Activated CD4-positive, alpha-beta T cell treated with anti-CD3 and anti-CD28 coated beads for 1 hour (primary cell): ENCODE measurements at places on chromosomes 13 and 19.

DNA sequence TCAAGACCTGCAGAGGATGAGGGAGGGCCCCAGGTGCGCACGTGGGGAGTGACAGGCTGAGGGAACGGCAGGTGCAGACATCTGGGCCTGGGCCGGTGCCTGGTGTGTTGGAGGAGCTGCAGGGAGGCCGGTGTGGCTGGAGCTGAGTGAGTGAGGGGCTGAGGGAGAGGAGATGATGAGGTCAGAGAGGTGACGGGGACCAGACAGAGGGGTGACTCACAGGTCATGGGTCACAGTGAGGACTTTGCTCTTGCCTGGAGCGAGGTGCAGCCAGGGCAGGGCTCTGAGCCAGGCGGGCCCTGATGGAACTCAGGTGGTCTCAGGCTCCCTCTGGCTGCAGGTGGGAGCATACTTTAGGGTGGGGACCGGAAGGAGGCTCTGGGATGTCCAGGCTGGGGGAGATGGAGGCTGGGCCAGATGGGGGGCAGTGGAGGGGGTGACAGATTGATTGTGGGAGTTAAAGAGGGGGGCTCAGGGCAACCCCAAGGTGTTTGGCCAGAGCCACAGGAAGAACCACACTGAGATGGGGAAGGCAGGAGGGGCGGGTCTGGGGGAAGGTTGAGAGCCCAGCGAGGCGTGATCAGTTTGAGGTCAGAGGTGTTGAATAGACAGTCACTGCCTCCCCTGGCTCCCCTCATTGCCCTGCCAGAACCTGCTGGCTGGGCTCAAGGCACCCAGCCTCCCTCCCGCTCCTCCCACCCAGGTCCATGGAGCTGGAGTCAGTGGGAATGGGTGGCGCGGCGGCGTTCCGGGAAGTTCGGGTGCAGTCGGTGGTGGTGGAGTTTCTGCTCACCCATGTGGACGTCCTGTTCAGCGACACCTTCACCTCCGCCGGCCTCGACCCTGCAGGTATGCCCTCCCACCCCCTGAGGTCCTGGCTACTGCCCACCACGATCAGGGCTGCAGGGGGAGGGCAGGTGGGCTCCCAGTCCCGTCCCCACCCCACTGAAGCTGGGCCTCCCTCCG lies 8.4 kb downstream of the ARHGAP33 start:
- DNase-seq: no peak

DNA sequence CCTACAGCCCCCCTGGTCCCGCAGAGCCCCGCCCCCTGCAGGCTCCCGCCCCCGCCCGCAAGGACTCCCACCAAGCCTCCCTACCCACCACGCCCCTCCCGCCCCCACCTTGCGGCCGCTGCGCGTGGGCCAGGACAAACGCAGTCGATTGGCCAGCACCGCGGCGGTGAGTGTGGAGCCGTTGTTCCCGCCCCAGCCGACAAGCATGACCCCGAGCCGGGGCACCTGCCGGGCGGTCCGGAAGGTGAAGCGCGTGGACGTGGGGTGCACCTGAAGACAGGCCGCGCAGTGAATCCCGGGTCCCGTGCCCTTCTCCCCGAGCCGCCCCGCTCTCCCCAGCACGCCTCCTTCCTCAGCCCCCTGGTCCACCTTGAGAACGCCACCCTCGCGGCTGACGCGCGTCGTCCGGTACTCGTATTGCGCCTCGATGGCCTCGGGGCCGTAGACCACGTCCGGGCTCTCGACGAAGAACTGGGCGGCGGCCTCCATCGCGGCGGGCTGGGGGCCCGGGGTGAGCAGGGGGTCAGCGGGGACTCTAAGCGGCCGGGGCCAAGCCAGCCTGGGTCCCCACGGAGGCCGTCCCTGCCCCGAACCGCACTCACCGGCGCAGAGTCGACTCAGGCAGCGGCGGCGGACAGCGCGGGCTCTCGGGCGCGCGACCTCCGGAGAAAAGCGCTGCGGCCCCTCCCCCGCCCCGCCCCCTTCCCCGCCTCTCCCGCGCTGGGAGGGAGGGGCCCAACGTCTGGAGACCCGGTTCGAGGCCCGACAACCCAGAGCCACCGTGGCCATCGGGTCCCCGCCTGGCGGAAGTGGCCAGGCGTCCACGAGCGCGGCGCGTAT lies at the start of gene ISYNA1:
Gene ISYNA1, minus strand, starts transcription at position 643 of the 840 bp plus-strand sequence. Its CDS starts 154 bp downstream, at position 489.
- no peak for DNase-seq

- DNase-seq: peak; percentile 44
Measured at GRCh38 chr19:18173572-18174288, at the start of gene IFI30. Gene IFI30 (plus strand): TSS chr19:18173813. CDS start chr19:18173842, 29 bp downstream.

DNA sequence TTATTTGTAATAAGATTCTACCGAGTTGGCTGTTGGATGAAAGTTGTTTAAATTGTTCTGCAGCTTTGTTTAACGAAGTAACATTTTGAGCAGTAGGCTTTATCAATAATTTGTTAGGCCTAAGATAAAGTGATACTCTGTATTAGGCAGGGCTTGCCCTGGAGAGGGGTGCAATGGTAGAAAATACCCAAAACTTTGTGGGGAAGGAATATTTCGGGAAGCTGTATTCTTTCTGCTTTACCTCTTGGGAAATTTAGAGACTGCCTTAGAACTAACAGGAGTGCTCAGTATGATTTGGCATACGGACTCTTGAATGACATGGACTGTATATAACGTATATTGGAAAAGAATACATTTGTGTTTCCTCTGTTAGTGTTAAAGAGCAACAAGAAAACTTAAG lies 2.5 kb downstream of the PDS5B start:
- no peak for DNase-seq

GRCh38 chr19:2382530-2383222 lies 22.6 kb downstream of the TMPRSS9 start:
- DNase-seq: no peak

GRCh38 chr19:40594657-40595091 lies 6.5 kb upstream of the LTBP4 start:
- no peak for DNase-seq

DNA sequence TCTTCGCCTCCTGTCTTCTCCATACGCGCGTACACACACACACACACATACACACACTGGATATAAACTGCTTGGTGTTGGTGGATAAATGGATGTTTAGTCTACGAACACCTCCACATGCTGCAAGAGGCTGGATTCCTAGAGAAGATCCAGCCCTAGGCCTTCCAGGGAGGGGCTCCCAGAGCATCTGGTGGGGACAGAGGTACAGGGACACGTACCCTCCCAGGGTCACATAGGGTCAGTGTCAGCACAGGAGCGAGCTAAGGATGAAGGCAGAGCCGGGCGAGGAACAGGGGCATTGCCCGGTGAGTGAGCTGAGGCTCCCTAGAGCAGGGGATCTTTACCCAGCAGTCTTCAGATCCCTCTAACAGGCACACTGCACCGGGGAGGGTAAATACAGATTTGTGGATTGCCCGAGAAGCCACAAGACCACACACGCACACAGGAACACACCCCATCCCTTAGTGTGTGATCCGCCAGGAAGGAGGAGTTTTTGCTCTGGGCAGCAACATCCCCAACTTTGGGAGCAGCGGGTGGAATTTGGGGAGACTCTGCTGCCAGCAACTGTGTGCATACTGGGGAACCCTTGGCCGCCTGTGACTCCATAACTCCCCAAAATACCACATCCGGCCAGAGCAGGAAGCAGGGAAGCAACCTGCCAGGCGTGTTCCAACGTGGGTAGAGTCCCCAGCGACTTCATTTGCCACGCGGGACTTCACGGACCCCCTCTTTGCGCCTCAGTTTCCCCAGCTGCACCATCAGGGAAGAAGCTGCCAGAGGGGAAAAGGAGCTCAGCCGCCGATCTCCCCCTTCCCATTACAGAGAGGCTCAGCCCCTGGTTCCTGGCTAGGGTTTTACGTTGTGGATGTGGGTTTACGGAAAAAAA lies 5.8 kb upstream of the TLE2 start:
- DNase-seq: no peak

DNA sequence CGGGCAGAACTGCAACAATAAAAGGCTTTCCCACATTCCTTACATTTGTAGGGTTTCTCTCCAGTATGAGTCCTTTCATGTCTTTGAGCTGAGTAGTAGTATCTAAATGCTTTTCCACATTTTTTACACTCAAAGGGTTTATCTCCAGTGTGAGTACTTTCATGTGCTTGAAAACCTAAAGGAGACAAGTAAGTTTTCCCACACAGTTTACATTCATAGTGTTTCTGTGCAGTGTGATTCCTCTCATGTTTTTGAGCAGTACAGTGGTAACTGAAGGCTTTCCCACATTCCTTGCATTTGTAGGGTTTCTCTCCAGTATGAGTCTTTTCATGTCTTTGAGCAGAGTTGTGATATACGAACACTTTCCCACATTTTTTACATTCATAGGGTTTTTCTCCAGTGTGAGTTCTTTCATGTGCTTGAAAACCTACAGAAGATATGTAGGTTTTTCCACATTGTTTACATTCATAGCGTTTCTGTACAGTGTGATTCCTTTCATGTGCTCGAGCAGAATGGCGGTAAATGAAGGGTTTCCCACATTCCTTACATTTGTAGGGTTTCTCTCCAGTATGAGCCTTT lies 47.0 kb downstream of the ZNF44 start:
- DNase-seq: no peak

DNA sequence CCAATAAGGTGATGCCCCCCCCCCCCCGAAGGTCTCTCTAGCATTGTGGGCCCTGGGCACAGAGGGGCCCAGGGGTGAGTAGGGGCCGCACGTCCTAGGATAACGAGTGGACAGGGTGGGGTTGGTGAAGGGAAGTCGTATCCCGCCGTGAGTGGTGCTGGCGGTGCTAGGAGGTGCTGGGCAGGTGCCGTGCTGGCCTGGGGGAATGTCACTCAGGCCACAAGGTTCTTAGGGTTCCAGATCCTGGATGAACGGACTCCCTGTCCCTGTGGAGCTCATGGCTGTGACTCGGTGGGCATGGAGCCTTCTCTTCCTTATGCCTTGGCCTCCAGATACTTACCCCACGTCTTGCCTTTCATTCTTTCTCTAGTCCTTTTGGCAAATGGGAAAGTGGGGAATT lies 157.4 kb upstream of the SOX1 start:
- DNase-seq: no peak

DNA sequence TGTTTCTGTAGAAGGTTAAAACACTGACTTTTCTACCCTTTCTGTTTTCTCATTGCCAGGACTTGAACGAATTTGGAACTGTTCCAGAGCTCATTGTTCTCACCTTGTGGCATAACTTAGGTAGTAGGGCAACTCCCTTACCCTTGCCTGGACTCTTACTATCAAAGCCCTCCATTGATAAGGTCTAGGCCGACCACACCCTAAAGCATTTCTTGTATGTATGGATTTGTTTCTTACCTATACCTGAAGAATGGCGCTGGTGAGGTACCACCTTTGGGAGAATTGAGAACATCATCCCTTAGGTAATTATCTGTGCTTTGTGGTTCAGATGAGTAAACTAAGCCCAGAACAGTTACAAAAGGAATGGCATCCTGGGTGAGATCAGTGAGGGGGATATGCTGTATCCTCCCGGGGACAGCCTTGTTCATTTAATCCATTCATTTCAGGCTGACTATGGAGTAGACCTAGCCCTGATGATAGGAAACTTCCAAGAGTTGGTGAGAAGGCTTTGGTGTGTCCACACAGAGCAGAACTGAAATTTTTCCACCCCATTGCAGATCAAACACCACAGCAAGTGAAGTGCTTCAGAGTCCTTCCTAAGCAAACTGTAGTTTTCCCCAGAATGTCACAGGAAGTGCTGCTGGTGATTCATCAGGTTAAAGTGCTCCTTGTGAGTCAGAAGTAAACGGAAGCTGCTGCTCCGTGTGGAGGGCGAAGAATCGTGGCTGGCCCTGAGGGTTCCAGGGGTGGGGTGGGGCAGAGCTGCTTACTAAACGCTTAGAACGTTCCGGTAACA lies 113.0 kb downstream of the TEX26 start:
- DNase-seq: peak; percentile 64

- no peak for DNase-seq
Measured at GRCh38 chr13:103250071-103250470, 183.9 kb upstream of the SLC10A2 start.

DNA sequence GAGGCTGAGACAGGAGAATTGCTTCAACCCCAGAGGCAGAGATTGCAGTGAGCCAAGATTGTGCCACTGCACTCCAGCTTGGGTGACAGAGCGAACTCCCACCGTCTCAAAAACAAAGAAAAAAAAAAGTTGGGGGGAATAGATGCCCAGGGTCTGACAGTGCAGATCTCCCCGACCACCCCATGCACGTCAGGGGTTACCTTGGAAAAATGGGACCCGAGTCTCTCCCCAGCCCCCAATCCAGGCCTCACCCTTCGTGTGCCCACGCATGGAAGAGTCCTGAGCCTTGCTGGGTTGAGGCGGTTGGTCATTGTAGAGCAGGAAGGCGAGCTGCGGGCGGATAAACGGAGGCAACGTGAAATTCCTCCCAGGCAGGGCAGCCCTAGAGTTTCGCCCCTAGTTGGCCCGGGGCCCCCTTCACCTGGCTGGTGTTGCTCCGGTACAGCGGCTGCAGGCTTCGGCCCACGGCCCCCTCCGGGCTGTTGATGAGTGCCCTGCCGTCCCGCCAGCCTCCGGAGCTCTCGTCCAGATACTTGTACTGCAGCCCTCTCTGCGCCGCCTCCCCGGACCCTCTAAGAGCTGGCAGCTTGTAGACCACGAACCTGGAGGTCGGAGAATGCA lies 588 bp downstream of the DNASE2 start:
- no peak for DNase-seq

DNA sequence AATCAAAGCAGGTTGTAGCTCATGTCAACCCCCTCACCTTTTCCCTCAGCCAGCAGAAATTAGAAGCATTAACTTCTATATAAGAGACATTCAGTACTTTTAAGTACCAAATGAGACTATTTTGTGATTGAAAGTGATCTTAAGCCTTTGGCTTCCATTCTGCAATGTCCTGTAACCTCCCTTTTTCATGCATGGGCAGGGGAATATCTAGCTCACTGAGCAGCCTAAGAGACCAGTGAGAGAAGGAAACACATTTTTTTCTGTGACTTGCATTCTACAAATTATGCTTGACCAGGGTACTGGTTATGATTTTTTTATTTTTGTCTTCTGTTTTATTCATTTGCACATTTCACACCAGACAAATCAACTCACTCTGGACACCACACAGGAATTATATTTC lies 369.6 kb downstream of the KCTD12 start:
- DNase-seq: no peak

- DNase-seq: no peak
Measured at GRCh38 chr19:17156947-17157302, 58.2 kb upstream of the USE1 start.

DNA sequence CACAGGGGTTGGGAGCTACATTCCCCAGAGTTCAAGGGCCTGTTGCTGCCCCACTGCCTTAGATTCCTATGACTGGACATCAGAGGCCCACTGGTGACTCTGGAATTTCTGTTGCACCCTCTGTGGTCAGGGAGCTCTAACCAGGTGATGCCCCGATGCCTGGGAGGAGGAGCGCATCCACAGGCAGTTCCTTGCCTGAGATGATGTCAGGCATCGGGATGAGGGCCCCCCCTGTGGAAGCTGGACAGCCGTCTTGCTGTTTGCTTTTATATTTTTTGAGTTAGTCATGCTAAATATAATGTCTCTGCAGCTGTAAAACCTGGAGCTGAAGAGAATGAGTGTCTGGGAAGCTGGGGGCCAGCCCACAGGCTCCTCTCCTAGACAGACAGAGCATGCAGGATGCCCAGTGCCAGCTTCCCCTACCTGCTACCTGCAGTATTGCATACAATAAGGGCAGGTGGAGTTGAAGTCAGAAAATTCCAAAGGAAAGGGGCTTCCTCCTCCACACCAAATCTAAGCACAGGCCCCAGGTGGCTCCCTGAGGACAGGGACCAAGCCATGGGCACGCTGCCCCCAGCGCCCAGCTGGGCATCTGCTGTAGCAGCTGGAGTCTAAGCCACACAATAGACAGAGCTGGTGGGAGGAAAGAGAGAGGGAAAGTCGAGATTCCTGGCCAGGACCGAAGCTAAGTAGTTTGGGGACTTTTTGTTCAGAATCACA lies 16.2 kb downstream of the COL4A2 start:
- DNase-seq: no peak
